Activated CD4-positive, alpha-beta T cell treated with anti-CD3 and anti-CD28 coated beads for 48 hours (primary cell): ENCODE measurements at places on chromosomes 6 and 20.

DNA sequence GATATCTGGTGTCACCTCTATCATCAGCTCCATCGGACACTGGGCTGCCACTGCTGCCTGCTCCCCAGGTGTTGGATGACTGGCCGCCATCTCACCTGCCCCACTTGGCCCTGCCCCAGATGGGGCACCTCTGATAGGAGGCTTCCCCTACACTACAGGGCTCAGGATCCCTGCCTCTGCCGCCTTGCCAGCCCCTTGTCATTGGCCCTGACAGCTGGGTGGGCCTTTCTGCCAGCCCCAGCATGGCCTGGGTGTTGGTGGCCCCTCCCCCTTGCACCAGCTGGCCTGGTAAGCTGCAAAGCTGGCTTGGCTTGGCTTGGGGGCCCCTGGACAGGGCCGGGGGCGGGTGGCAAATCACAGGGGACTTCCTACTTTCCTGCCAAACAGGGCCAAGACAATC is 10.6 kb downstream of the PACSIN1 start:
- DNase-seq = no peak

DNA sequence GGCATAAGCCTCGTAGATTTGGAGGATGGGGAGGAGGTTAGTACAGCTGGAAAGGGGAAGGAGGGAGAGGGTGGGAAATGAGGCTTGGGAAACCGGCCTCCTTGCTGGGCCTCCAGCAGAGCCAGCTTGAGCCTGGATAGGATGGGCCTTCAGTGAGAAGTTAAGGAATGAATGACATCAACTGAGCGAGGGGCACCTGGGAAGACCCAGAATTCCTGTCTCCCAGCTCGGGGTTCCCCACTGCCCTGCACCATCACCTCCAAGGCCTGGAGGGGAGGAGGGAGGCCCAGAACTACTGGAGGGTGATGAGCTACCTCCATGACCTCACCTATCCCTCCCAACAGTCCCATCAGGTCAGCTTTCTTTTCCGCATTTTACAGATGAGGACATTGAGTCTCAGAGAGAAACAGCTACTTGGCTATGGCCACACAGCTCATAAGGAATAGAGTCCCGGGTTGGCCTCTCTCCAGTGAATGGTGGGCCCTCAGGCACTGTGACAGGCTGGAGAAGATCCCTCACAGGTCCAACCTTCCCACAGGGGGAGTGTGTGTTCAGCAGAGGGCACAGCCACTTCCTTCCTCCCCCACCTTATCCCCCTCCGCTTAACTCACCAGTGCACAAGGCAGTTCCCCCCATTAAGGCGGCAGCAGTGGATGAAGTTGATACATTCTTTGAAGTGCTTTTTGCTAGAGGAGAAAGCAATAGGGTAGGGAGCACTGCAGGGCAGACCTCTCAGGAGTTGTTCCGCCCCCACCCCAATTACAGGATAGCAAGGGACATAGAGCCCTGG is 6.8 kb downstream of the DUSP15 start:
- no peak for DNase-seq

GRCh38 chr6:145483191-145483996 is 251.9 kb downstream of the EPM2A start:
- DNase-seq = no peak

GRCh38 chr6:117605169-117605826 is 3.0 kb upstream of the GOPC start:
- DNase-seq = peak; percentile 55
